ENCODE measurements at places on chromosomes 2 and 18.

DNA sequence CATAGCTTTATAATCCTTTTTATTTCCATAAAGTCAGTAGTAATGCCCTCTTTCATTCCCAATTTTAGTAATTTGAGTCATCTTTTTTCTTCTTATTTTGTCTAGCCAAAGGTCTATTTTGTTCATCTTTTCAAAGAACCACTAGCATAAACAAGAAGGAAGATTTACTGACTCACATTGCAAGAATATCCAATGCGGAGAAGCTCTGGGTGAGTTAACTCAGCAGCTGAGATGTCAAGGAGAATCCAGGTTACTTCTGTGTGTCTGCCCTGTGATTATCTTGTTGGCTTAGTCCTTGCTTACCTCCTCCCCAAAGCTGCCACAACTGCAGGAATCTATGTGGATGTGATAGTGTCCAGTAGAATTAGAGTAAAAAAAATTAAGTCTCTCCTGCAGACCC, 311.4 kb upstream of the NCKAP5 start:
- no peak for DNase-seq

DNA sequence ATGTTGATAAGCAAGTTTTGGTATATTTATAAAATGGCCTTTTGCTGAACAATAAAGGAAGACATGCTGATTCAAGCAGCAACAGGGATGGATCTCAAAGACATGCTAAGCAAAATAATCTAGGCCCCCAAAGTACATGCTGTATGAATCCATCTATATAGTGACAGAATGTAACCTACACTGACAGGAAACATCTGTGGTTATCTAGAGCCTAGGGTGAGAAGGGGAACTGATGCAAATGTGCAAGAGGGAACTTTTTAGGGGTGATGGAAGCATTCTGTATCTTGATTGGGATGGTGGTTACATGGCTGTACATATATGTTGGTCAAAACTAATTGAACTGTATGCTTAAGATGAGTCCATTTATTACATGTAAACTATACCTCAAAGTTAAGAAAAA, 24.2 kb downstream of the CNRIP1 start:
- no peak for DNase-seq

DNA sequence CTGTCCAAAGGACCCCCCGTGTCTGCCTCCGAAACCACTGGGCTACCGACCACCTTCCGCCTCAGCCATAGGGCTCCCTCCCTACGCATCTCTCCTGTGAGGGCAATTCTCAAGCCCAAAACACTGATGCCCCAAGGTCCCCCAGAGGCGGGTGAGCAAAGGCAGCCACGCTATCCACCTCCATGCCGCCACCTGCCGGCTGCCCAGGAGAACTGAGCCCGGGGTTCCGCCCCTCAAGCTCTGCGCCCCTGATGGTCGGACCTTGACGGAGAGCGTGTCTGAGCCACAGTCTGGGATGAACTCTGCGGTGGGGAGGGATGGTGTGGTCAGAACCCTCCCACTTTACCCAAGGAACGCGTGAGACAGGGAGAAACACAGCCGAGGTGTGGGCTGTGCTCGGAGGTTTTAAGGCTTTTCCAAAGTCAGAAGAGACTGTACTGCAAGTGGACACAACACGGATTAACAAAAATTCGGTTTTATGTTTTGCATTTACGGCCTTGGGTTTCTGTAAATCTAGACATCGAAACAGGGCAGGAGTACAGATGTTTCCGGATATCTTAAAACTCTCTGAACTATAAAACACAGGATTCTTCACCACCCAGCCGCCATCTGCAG, 114.1 kb downstream of the ZNF516 start:
- no peak for DNase-seq

DNA sequence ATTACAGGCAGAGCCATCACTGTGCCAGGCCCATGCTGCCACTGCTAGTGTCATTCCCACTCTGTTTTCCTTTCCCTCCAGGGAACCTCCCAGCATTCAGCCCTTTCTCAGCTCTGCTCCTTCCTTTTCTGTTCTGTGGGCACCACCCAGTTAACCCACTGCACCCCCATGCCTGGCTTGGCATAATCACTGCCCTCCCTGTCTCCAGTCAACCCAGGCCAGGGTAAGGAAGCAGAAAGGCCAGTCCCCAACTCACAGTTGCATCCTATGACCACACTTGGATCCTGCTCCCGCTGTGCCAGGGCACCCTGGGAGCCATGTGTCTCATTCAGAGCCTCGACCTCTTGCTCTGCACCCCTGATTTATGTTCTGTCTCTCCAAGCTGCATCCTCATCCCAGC, 32.2 kb downstream of the DPYSL5 start:
- DNase-seq = no peak

- DNase-seq = no peak
Observed at GRCh38 chr18:67453901-67454300, 62.6 kb downstream of the DSEL start.

GRCh38 chr18:9824952-9825371, 60.8 kb upstream of the TXNDC2 start:
- no peak for DNase-seq

GRCh38 chr2:150482667-150483400, 4.6 kb downstream of the RND3 start:
- no peak for DNase-seq

- no peak for DNase-seq
Observed at GRCh38 chr2:133675-134593, 87.6 kb upstream of the FAM110C start.

DNA sequence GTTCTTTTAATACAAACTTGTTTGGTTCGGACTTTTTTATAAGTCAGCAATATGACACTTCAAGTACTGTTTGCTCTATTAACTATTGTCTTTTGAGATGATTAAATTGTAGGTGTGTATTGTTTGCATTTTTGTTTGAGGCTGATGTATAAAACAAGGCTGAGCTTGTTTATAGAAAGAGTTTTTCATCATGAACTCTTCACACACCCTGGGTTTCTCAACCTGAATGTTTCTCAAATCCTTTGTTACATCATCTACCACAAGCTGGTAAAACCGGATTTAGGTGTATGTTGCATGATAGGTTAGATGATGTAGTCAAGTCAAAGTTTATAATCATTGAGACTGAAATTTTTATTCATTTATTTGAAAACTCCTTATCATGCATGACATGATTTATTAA, 335.2 kb upstream of the LRATD1 start:
- DNase-seq = no peak

DNA sequence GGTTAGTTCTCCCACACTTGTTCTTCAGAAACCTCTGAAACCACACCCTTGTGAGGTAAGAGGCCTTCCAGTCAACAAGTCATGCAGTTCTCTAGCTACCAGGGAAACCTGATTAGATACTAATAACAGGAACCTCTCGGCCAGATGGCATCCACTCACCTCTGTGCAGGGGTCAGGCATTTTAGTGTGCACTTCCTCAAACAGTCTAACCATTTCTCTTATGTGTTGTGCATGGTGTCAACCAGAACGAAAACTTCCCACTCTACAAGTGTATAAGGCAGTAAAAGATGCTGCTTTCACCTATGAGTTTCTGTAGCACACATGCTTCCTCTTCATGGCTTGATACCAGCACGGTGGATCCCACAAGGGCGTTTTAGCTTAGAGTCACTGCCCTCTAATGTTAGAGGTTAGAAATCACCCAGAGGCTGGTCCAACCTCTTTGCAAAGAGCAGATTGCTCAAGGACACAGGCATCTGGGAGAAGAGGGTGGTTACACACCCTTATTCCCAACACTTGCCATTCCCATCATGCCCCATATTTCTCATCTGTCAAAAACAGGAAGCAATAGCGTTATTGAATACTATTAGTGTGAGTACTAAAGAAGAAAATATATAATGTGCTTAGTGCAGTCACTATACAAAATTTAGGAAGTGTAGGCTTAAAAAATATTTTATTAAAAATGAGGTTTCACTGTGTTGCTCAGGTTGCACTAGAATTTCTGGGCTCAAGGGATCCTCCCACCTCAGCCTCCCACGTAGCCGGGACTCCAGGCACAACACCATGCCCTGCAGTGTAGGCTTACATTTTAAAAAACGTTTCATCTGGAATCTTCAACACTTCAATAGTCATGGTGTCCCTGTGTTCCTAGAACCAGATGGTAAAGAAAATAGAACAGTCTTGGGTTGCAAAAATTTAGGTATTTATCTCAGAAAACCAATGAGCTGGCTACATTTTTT, 34.5 kb upstream of the RAB31 start:
- DNase-seq = peak; percentile 56

DNA sequence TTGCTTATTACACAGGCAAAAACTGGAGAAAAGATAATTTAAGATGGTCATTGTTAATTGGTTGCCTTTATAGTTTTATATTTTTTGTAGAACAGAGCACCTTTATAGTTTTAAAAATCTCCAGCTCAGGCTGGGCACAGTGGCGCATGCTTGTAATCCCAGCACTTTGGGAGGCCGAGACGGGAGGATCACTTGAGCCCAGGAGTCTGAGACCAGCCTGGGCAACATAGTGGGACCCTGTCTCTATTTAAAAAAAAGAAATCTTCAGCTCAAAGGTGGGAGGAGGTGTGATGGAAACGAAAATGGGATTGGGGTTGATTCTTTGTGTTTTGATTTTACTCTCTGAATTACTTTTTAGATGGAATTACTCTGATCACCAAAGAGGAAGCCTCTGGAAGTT, 85.4 kb downstream of the XRCC5 start:
- no peak for DNase-seq

GRCh38 chr2:70949086-70949485, 13.4 kb downstream of the ATP6V1B1 start:
- no peak for DNase-seq

- DNase-seq = no peak
Observed at GRCh38 chr18:77130229-77131099, 2.1 kb downstream of the MBP start.

DNA sequence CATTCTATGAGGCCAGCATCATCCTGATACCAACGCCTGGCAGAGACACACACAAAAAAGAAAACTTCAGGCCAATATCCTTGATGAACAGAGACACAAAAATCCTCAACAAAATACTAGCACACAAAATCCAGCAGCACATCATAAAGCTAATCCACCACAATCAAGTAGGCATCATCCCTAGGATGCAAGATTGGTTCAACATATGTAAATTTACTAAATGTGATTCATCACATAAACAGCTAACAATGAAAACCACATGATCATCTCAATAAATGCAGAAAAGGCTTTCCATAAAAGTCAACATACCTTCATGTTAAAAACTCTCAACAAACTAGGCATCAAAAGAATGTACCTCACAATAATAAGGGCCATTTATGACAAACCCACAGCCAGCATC, 65.3 kb downstream of the WDPCP start:
- no peak for DNase-seq

GRCh38 chr18:40473221-40474029, 1481.6 kb upstream of the PIK3C3 start:
- DNase-seq = no peak

DNA sequence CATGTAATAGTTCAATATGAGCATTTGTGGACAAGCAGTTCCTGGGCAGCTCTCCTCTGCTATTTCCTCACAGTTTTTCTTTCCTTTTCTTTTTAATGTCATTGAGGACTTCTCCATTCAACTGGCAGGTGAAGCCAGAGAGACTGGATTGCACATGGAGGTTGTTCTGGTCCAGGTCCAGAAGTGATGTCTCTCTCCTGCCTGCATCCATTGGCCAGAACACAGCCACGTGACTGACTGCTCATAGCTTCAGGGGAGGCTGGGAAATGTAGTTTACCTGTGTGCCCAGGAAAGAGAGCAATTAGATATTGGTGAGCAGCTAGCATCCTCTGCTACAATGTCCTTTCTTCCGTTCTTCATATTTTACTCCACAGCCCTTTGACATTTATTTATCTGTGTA, 20.2 kb upstream of the ADAM23 start:
- no peak for DNase-seq

DNA sequence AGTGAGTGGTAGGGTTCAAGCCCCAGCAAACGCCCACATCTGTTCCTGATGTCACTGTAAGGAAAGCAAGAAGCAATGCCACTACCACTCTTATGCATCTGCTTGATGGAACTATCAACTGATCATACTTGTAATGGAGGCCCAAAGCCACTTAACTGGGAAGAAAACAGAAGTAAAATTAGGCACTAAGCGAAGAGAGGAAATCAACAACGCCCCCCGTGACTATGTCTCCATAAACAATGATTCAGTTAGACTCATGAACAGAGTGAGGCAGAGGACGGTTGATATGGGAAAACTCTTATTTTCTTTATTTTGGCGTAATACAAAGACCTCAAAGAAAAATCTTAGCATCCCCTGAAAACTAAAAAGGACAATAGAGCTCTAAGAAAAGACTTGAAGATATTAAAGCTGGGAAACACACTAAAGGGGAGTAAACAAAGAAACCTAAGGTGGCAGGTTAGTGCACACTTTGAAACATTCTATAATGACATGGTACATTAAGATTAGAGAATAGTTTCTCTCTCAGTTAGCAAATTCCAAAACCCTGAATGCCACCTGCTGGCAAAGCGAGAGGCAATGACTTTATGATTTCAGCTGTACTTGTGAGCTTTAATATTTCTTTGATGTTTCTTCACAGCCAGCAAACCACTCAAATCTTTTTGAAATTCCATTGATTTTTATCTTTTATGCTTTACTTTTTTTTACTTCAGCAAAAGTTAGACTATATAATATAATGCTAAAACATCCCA, 86.5 kb downstream of the LRP2 start:
- DNase-seq = no peak

DNA sequence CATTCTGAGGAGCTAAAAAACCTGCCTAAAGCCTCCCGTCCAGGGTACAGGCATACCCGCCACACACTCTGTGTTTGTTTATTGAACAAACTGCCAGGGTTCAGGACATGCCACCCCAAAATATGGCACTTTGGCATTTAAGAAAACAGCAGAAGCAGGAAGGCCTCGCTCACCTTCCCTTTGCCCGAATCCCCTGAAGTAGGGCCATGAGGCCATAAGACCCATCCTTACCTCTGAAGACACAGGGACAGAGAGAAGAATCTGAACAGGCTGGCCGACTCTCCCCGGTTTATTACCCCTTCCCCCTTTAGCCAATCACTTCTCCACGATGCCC, 1.7 kb upstream of the NEURL3 start:
- no peak for DNase-seq

GRCh38 chr18:23967321-23968089, 47.0 kb upstream of the TTC39C start:
- no peak for DNase-seq

DNA sequence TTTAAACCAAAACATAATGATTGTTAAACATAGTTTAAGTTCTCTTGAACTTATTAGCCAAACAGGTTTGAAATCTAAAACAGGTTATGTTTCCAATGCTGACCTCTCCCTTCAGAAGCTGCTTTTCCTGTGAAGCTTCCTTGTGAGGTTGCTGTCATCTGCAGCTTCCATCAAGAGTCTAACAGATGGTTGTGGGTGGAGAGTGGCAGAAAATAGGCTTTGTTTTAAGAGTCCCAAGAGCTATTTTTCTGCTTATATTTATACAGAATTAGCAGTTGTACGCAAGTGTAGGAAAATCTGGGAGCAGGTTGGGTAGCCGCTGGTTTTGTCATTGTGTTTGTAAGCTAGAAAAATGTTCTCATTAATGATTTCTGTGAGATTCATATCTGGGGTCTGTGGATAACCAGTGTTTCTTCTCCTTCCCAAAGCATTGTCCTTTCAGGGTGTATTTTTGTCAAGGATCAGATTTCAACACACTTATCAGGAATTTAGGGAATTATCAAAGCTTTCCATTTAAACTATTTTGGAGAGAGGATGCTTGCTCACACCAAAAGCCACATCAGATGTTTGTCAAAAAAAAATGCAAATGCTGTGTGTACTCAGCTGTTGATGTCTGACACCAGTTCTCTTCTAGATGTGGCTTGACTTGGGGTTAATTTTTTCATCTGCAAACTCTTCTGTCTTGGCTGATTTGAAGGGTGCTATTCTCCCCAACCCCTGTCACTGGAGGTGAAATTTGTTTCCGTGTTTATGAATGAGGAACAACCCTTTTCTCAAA, 78.1 kb upstream of the KIF5C start:
- DNase-seq = no peak

All from coronary artery (tissue), 2 donors.